ENCODE measurements at places on chromosomes 12 and 14.

DNA sequence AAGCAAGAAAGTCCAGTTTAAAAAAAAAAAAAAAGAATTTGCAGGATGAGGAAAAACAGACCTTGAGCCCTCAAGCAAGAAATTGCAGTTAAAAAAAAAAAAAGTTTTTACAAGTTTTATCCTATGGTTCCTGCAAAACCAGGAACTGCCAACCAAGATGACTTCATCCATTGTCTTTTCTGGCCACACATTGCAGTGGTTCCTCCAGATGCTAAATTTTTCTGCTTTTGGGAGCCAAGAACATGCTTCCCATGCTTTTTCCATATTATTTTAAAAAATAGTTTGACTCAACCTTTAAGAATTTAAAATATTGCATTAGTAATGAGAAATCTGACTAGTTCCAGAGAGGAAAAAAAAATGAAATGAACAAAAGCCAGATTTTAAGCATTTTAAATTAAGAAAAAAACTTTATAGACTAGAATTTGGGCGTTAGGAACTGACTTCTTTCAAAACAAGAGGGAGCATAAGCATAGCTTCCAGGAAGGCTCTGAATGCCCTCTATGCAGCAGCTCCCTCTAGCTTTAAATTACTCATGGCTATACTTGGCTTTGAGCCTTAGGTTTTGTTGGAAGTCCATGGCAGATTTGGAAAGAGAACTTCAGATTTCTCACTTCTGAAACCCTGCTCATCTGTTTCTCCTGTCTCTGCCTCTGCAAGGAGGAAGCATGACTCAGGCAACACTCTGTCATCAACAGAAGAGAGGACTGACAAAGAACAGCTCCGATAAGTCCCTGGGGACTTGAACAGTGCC, 124.5 kb downstream of the GPR65 start:
- peak; percentile 16 for DNase-seq

GRCh38 chr12:53575502-53576249, 50.5 kb downstream of the ATF7 start:
- no peak for DNase-seq

DNA sequence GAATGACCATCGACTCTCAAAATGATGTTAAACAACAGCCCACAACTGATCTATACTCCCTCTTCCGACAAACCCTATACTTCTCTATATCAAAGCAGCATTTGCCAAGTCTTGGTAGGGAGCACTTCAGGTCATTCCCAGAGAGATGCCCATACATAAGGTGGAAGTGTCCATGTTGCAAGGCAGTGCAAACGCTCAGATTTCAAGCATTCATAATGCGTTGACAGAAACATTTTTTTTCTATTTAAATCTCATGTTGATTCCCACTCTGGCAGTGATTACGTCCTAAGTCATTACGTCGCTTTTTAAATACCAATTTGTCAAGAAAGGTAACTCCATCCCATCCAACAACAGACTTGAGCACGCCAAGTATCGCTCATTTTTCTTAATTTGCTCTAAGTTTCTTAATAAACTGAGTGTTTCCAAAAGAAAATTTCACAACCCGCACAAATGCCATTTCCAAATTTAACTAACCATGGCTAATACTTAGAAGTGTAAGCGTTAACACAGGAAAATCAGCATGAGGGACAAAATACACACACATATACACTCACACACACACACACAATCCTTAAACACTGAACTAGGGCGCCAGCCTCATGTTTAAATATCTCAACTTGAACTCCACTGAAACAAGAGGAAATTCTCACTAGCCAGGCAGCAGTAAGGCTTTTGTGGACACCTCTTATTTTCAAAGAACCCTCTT, 1.1 kb downstream of the GXYLT1 start:
- peak; percentile 7 for DNase-seq

GRCh38 chr12:130201037-130201436, 38.8 kb downstream of the FZD10 start:
- DNase-seq, result no peak

- no peak for DNase-seq
Measured at GRCh38 chr12:110907583-110907982, 12.8 kb downstream of the MYL2 start.
